ENCODE measurements at places on chromosomes 7 and 10. TPM values are rescaled to one million over a fixed set of nuclear protein-coding genes. Genes with fewer than 3 reads are reported as not detected.

DNA sequence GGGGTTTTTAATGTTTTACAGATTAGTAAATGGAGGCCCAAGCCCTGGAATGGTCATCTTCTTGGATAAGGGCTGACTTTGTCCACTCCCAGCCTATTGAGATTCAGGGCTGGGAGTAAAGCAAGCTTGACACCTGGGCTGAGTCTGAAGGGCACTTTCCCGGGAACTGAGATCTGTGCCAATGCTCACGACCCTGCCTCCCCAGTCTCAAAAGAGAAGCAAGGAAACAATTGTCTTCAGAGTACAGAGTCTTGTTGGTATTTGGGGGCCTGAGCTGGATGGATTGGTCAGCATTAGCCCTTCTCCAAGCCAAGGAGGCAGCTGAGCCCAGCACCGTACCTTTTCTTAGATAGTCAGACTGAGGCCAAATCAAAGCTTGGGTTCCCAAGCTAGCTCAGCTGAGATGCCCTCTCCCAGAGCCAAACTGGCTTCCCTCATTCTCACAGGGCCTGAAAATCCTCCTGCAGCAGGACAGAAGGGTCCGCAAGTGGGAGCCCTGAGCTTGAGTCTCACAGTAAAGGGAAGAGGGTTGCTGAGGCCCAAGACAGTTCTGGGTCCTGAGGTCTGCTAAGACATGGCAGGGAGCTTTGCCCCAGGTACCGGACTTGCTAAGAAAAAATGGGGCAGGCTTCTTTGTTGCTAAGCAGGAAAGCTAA is 3.7 kb downstream of the DDIT4 start:
- no peak for DNase-seq
- no peaks in the 10 kb centered on the region for H3K27me3 ChIP-seq
- no peak overlapping the region for H3K4me3 ChIP-seq
- peaks cover 44% of the 10 kb centered on the region for H3K4me1 ChIP-seq
- H3K27ac ChIP-seq = peak overlapping the region; percentile 54

DNA sequence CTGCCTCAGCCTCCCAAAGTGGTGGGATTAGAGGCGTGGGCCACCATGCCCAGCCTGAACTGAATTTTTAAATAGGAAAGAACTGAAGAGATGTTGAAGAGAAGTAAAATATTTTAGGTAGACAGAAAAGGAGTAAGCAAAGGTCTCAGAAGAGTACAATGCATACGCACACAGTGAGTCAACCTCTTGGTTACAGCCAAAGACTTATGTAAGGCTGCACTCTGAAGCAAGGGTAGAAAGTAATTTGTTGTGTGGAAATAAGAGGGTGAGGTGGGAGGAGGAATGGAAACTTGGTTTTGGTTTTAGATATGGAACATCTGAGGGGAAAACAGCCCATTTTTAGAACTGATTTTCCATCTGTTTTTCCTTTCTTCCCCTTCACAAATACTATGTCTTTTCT is 17.6 kb downstream of the KRIT1 start:
- H3K36me3 ChIP-seq = peaks cover 29% of the 10 kb centered on the region
- DNase-seq = no peak
- no peak overlapping the region for H3K27ac ChIP-seq
- no peak overlapping the region for H3K4me3 ChIP-seq
- no peaks in the 10 kb centered on the region for H3K27me3 ChIP-seq

DNA sequence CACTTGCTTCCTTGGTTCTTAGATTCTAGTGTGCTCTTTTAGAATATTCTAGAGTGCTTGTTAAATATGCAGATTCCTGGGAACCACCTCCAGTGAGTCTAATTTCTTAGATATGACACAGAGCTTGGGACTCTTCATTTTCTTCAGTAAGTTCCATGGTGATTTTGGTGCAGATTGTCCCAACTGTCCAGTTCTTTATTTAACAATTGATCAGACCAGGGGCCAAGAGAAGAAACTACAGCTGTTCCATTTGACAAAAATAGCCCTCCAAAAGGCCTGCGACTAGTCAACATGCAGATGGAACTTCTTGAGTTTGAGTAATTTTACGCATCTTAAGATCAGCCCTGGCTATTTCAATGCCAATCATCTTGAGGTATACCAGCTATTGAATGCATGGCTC is 760.7 kb downstream of the LRMDA start:
- peaks cover 10% of the 10 kb centered on the region for H3K4me1 ChIP-seq
- H3K27me3 ChIP-seq = no peaks in the 10 kb centered on the region
- no peak for DNase-seq
- H3K27ac ChIP-seq = no peak overlapping the region
- no peaks in the 10 kb centered on the region for H3K36me3 ChIP-seq
- no peak overlapping the region for H3K4me3 ChIP-seq

DNA sequence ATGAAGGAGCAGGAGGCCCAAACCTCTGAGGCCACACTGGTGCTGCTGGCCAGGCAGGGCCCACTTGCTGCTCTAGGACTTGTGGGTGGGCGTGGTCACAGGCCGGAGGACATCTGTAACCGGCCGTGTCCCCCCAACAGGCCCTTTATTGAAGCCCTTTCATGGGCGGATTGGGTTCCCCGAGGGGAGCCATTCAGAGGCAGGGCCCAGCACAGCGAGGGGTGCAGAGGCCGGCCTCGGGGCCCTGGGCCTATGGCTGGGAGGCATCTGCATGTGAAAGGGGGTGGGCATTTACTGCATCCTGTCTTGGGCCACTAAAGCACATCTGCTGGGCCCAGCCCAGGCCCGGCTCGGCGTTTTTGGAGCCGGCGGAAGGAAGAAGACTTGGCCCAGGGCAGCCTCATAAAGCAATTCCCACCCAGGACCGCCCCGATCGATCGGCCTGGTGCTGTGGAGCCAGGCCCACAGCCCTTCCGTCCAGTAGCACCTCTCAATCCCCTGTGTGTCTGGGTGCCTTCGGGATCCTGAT is 8.4 kb downstream of the LHPP start:
- no peaks in the 10 kb centered on the region for H3K27me3 ChIP-seq
- DNase-seq = no peak
- H3K4me1 ChIP-seq = peaks cover 96% of the 10 kb centered on the region
- H3K4me3 ChIP-seq = no peak overlapping the region

- no peaks in the 10 kb centered on the region for H3K27me3 ChIP-seq
- no peak overlapping the region for H3K27ac ChIP-seq
- H3K4me3 ChIP-seq = no peak overlapping the region
- no peak for DNase-seq
- H3K4me1 ChIP-seq = no peaks in the 10 kb centered on the region
Measured at GRCh38 chr7:151373599-151373998, 32.0 kb downstream of the NUB1 start.

GRCh38 chr7:104814126-104814525 is 199.9 kb upstream of the KMT2E start:
- H3K27ac ChIP-seq = no peak overlapping the region
- no peaks in the 10 kb centered on the region for H3K4me1 ChIP-seq
- no peak overlapping the region for H3K4me3 ChIP-seq
- no peak for DNase-seq

DNA sequence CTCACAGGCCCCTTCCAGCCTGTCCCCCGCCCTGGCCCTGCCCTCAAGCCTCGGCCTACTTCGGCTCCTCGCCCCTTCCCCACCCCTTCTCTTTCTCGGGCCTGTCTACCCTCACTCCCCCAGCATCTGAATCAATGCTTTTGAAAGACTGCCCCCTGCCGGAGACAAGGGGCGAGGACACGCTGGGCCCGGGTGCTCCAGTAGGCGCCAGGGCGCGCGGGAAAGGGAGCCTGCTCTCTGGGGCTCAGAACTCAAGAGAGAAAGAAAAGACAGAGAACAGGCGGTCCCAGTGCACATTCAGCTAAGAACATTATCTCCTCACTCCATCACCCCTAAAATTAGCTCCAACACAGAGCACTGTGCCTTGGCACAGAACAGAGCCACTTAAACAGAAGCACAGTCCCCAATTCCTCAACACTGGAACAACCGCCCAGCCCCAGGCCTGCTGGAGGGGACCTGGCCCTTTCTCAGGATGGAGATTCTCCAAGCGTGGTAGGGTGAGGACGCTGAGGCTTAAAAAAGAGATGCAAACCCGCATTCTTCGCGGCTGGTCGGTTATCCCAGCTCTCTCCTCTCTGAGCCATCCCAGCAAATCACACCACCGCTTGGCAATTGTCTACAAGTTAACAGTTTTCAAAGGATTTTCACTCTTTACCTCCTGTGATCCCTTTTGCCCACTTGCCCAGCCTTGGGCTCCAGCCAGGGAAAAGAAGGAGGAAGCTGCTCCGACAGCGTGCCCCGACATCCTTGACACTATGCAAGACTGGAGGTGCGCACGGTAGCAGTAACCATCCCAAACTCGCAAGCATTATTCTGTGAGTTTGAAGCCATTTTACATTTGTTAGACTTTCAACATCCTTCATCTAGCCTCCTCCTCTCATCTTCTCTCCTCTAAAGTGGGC is 2.1 kb downstream of the GIGYF1 start:
- peak; percentile 72 for DNase-seq
- H3K27me3 ChIP-seq = no peaks in the 10 kb centered on the region
- peaks cover 34% of the 10 kb centered on the region for H3K4me1 ChIP-seq
- H3K36me3 ChIP-seq = peaks cover 14% of the 10 kb centered on the region

DNA sequence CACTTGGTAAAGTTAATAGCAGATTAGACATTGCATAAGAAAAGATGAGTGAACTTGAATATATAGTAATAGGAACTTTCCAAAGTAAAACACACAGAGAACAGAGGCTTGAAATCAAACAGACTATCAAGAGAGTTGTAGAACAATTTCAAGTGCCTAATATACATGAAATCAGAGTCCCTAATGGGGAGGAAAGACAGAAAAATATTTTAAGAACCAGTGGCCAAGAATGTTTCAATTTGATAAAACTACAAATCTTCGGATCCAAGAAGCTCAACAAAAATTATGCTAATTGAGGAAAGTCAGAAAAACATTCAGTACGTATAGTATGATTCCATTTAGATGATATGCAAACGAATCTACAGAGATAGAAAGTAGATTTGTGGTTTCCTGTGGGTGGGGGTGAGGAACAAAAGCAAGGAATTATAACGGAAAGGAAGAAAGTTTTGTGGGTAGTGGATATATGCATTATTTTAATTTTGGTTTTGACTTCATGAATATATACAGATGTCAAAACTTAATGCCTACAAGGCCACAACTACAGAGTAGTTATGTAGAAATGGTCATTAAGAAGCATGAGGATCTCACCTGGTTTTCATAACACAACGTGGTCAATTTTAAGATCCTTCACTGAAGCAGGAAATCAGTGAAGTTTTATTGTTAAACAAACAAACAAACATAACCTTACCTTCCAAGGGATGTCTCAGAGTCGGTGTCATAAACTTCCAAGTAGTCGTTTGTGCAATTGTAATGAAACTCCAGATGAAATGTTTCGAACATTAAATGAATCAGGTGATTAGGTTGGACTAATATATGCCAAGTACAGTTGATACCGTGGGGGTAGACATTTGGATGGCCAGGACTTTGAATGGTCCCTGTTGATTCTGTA is 62.0 kb downstream of the CUBN start:
- no peak overlapping the region for H3K27ac ChIP-seq
- no peak for DNase-seq
- no peaks in the 10 kb centered on the region for H3K4me1 ChIP-seq

DNA sequence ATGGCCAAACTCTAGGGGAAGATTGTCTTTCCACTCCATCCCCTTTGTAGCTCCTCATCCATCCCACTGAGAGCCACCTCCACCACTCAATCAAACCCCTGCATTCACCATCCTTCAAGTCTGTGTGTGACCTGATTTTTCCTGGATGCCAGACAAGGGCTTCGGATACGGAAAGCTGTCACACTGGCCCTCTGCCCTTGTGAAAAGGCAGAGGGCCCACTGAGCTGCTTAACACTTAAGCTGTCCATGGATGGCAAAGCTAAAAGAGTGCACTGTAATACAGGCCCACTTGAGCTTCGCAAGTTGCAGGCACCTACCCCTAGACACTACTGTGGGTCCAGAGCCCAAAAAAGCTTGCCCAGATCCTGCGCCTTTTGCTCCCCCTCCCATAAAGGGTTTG is 237.2 kb downstream of the MAGI2 start:
- DNase-seq = no peak
- H3K4me3 ChIP-seq = no peak overlapping the region
- peaks cover 52% of the 10 kb centered on the region for H3K4me1 ChIP-seq
- H3K27me3 ChIP-seq = no peaks in the 10 kb centered on the region
- H3K27ac ChIP-seq = no peak overlapping the region

- H3K36me3 ChIP-seq = peaks cover 1% of the 10 kb centered on the region
- no peak overlapping the region for H3K27ac ChIP-seq
- no peaks in the 10 kb centered on the region for H3K27me3 ChIP-seq
- no peaks in the 10 kb centered on the region for H3K4me1 ChIP-seq
Measured at GRCh38 chr7:51027106-51027934, 244.6 kb upstream of the GRB10 start.

- H3K27me3 ChIP-seq = 0 out of 2 replicates have a peak, but pooled peaks cover 1% of the 10 kb centered on the region
- H3K36me3 ChIP-seq = no peaks in the 10 kb centered on the region
- H3K27ac ChIP-seq = no peak overlapping the region
Measured at GRCh38 chr10:125208854-125209565, 48.6 kb upstream of the CTBP2 start.

LRRC17 gene
- total RNA-seq = 0.38 TPM

ZNF3 gene
- total RNA-seq = 56.9 TPM

LRRD1 gene
- not detected for total RNA-seq

PRPS1L1 gene
- not detected for total RNA-seq

ATG9B gene
- not detected for total RNA-seq

FRAT1 gene
- total RNA-seq = 1.3 TPM
